Activated CD4-positive, alpha-beta T cell treated with anti-CD3 and anti-CD28 coated beads, Interleukin-2, amount 50 U/mL, for 48 hours (primary cell): ENCODE measurements at places on chromosomes 13 and 19.
A peak's percentile ranks its signal among the peaks of the same experiment; 100 is the strongest.

DNA sequence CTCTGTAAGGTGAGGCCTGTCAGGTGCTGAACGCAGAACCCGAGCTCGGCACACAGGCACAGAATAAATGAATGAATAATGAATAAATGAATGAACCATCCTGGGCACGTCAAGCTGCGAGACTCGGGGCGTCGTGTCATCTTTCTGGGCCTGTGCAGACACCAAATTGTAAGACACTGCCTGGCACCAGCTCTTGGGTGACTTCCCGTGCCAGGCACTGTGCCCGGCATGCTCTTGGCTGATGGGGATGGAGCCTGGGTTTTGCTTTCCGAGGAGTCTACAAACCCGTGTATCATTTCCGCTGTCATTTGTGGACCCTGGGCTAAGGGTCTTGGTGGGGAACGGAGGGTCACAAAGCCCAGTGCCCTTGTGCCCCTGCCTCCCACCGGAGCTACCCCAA, 43.9 kb downstream of the CELF5 start:
- no peak for DNase-seq

- DNase-seq = no peak
These were observed 575.6 kb downstream of the DIAPH3 start for GRCh38 chr13:59587971-59588716.

DNA sequence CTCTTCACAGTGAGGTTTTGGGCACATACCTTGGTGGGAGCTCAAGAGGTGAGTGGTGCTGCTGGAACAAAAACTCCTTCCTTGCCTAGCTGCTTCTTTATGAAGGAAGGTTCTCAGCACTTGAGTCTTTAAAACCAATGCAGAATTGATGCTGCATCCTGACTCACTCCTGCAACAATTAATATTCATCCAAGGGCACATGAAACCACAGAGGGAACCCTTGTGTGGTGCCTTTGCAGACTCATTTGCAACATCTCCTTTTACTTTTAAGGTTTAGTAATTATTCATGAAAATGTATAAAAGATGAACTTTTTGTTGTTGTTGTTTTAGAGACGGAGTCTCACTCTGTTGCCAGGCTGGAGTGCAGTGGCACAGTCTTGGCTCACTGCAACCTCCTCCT, 30.1 kb downstream of the OPA3 start:
- DNase-seq = no peak

DNA sequence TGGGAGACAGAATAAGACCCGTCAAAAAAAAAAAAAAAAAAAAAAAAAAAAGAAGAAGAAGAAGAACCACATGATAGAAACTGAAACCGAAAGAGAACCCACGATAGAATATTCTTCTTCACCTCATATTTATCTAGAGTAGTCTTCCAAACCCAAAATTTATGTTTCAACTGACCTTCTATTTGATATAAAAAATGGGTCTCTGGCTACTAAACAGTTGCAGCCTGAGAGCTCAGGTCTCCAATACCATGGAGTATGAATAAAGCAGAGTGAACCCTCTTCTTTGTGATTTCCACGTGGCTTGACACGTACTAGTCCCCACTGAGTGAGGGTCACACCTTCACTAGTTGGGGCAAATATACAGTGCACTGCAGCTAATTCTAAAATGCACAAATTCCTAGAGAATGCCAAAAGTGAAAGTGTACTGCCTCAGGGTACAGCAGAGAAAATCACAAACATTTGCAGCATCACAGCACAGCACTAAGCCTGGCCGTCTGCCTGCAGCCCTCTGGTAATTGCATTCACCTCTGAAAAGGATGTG, 30.8 kb upstream of the RFC3 start:
- no peak for DNase-seq

DNA sequence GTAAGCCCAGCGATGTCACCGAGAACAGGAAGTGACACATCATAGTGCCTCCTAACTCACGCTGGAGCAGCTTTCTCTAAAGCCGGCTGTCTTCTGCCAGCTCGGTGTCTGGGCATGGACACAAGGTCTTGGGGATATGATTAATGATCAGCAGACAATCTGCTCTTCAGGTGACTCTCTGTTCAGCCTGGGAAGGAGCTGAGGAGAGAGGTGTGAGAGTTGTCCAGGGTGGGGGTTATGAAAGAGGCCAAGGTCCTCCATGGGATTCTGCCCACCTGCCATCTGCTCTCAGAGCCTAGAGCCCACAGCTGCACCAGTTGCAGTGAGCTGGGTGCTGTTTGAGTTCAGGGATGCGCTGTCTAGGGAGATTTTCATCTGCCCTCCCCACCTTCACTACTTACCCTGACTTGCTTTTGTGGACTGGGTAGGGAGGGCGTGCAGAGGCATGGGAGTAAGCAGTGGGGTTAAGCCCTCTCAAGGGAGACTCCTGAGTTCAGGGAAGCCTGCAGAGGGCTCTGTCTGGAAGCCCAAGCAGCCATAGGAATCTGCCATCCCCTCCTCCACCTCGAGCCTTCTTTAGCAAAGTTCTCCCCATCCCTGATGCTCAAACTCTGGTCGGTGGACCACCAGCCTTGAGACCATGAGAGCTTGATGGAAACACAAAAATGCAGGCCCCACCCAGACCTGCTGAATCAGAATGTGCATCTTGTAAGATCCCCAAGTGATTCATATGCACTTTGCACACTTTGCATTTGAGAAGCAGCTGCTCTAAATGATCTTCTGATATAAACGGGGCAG, 539.7 kb downstream of the RFC3 start:
- DNase-seq = no peak

DNA sequence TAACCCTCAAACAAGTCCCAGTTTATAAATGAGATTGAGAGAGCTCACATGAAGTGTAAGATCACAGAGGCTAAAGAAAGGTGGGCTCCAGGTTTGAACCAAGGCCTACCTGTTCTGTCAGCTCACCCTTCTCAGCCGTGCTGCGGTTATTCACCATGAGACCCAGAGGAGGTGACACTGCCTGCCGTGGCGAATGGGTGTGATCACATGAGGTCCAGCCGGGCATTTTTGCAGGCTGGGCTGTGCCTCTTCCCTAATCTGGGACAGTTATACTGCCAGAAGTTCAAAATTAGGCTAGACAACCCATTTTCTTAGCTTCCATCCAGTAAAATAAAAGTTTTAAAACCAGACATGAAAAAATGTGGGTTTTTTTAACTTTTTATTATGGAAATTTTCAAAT, 146.8 kb downstream of the FOXO1 start:
- DNase-seq = no peak

GRCh38 chr13:51995677-51996551, 15.3 kb downstream of the ATP7B start:
- no peak for DNase-seq

- no peak for DNase-seq
These were observed 40.0 kb downstream of the ADPRHL1 start for GRCh38 chr13:113413178-113413897.

- no peak for DNase-seq
These were observed 32.8 kb upstream of the WDFY2 start for GRCh38 chr13:51551416-51551815.

DNA sequence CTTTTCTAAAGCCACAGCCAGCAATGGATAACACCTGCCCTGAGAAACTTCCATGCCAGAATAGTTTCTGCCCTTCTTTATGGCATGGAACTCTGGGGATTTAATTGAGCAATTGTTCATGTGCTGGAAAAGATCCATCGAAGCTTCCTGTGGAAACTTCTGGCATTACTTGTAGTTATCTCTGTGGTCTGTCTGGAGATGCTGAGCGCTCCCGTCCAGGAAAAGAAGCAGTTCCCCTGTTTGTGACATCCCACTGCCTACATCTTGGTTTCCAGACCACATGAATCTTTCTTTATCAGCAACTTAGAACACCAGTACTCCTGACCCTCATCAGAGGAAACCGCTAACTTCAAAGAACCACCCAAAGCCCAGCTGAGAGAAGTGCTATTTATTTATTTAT, 24.6 kb downstream of the FLT1 start:
- DNase-seq = no peak

GRCh38 chr19:7678971-7679751, 1.5 kb upstream of the TRAPPC5 start:
- peak; percentile 58 for DNase-seq

GRCh38 chr13:102401265-102401664, 583 bp downstream of the FGF14 start:
- DNase-seq = peak; percentile 5

DNA sequence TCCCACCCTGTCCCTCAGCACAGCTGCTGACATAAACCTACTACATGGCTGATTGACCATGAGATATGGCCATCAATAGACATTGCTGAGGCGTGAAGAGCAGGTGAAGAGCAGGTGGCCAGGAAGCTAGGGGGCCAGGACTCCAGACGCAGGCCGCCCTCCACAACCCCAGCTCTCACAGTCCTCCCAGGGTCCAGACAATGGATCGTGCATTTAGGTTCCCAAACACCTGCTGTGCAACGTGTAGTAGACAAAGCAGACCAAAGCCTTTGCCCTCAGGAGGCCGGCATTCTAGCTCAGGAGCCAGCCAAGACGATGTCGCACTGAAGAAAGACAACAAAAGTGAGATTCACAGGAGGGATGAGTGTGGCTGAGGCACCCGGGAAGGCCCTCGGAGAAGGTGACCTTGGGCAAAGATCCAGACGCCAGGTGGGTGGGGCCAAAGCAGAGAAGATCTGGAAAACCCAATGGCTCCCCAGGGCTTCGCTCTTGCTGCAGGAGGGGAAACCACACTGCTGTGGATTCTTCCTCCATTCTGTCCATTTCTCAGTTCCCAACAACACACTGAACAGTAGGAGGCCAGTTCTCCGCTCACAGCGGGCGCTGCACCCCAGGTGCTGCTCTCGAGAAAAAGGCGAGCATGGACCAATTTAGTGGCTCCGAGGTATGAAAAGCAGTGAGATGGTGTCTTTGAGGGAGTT, 1.4 kb downstream of the FFAR1 start:
- peak; percentile 5 for DNase-seq

DNA sequence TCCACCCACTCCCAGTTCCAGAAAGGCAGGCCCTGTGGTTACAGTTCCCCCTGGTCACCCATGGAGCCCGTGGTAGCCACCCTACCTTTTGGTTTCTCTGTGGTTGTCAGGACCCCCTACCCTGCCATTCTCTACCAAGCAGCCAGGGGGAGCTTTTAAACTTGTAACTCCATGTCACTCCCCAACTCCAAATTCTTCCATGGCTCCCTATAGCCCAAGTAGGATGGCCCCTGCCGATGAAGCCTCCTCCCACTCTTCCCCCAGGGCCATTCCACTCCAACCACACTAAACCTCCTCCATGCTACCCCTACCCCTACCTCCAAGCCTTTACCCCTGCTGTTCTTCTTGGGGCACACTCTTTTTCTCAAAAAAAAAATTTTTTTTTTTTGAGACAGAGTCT, 2.2 kb downstream of the S1PR2 start:
- peak; percentile 55 for DNase-seq

- peak; percentile 53 for DNase-seq
These were observed 25.4 kb upstream of the GPR12 start for GRCh38 chr13:26785838-26786630.

- DNase-seq = no peak
These were observed 605 bp downstream of the TMEM255B start for GRCh38 chr13:113759525-113760137.

DNA sequence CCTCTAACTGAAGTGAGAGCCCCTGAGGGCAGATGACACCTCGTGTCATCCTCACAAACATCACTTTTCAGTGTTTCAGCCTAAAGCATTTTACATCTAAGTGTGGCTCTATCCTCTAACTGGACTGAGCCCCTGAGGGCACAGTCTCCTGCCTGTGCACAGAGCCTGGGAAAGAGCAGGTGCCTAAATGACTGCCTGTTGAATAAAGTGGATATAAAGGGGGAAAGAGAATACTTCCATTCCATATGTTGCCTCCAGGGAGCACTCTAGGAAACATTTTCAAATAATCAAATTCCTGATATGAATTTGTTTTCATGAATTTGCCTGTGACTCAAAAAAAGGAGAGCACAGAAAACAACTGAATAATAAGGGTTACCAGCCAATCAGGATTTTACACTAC, 32.2 kb downstream of the CNMD start:
- DNase-seq = no peak

DNA sequence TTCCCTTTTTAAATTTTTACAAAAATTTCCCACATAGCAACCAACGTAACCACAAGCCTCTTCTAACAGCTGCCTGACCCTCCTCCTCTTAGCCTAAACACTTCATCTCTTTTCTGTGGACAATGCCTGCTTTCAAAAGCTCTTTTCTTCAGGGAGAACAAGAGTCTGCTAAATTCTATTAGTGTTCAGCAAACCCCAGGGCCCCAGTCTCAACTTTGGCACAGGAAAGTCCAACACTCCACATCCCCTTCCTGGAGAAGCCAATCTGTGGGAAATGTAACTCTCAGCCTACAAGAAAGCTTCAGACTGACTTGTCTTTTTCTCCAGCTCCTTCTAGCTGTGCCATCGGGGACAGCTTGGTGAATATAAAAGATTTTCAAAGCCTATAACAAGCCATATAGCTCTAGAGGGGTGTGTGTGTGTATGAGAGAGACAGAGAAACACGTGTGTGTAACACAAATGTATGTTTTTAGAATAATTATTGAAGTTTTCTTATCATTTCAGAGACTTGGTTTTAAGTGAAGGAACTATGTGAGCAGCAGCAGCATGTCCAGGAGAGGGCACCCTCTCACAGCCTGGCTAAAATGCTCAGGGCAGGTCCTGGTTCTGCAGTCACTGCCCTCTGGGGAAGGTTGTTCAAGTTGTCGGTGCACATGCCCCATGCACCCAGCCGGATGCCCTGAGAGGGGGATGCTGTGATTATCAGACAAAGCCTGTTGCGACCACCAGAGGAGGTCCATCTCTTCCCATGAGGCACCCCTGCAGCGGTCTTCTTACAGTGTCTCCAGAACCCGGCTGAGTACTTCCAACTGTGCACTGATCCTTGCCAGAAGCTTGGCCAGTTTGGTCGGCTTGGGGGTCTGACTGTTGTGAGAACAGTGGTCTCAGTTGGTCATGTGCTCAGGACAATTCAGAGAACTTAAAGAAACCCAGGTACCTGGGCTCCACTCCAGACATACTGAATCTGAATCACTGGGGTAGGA, 34.4 kb downstream of the CCDC70 start:
- DNase-seq = peak; percentile 59

DNA sequence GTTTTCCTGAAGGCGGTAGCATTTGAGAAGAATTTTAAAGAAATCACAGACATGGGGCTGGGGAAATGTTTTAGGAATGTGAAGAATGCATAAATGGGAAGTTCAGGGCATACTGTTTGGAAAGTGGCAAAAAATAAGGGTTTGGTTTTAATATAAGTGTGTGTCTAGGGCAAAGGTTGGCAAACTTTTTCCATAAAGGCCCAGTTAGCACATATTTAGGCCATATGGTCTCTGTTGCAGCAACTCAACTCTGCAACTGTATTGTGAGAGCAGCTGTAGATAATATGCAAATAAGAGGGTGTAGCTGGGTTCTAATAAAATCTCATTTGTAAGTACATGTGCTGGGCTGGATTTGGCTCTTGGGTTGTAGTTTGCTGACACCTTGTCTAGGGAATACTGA, 521.9 kb downstream of the DIAPH3 start:
- DNase-seq = no peak

GRCh38 chr13:108322206-108322824, 52.8 kb downstream of the TNFSF13B start:
- DNase-seq = no peak

GRCh38 chr19:35828692-35829301, 16.2 kb upstream of the PRODH2 start:
- peak; percentile 64 for DNase-seq

GRCh38 chr13:89966524-89966923, 1381.0 kb upstream of the MIR17HG start:
- DNase-seq = no peak

GRCh38 chr13:77176350-77176749, 149.4 kb upstream of the FBXL3 start:
- DNase-seq = no peak
